NCI-H69 (cell line): ENCODE measurements at places on chromosomes 13 and 19.

- no peak for DNase-seq
Observed at GRCh38 chr13:38338089-38338488, 11.6 kb upstream of the UFM1 start.

DNA sequence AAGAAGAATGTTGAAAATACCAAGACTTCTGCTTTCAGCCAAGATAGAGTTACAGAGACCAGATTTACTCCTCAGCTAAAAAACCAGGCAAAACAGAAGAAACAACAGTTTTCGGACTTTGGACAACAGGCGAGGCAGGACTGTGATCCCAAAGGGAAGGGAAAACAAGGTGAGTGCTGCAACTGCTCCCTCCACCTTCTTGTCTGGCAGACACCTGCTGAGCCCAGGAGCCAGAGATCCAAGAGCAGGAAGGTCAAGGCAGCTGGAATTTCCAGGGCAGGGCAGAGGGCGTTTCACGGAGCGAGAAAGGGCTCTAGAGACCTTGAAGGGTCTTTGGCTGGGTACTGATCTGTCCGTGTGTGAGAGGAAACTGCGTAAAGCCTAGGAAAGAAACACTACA lies 32.9 kb upstream of the SLC7A9 start:
- no peak for DNase-seq

- DNase-seq, result no peak
Observed at GRCh38 chr13:112708560-112709240, 18.9 kb downstream of the ATP11A start.

DNA sequence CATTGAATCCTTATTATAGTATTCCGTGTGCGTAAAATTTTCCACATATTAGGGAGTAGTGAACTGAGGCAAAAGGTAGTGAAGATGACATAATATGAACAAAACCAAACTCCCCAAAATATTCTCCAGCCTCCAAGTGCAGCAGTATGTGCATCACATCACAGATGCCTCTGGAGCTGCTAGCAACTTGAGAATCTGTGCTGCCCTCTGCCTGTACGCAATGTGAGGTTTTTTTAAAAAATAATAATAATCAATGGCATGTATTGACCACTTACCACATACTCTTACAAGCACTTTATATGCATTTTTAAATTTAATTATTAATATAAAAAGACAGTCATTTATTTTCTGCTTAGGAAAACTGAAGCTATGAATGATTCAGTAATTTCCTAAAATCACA lies 583.0 kb upstream of the SPRY2 start:
- DNase-seq, result peak; percentile 18

DNA sequence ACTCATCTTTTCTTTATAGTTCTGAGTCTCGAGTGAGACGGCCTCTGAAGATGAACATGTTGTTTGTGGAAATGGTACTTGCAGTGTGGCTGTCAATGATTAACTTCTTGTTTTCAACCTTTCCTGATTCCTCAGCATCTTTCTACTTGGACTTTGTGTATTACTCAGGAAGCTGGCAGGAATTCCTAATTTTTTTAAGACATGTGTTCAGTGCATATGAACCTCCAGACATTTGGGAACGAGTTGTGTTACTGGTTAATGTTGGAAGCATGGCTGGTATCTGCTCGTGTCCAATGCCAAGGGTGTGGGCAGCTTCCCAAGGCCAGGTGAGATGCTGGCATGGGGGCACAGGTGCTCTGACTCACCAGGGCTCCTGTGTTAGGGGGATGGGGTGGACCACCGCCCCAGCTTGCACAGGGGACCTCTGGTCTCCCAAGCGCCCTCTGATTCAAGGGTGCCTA lies 61.1 kb upstream of the MCF2L start:
- no peak for DNase-seq

- DNase-seq, result no peak
Observed at GRCh38 chr13:36480726-36481427, 48.6 kb downstream of the CCNA1 start.

- DNase-seq, result no peak
Observed at GRCh38 chr19:48194844-48195830, 24.7 kb downstream of the ZSWIM9 start.

- peak; percentile 18 for DNase-seq
Observed at GRCh38 chr19:58054901-58055874, 3.9 kb upstream of the ZNF135 start.

- no peak for DNase-seq
Observed at GRCh38 chr13:76619631-76620030, 266.6 kb downstream of the KCTD12 start.

DNA sequence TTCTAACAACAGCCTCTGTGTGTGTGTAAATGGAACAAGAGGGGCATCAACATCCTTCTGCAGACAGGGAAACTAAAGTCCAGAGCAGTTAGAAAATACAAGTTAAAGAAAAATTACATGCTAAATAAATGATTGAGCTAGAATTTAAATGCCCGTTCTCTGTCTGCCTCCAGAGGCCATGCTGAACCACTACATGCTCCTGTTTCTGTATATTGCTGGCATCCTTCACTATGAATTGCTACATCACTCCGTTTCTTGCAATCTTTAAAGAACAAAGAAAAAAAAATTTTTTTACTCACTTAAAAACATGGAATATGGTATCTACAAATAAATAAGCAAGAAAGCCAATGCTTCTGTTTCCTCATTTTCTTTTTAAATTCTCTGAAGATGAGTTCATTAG lies 47.9 kb downstream of the DCT start:
- no peak for DNase-seq

GRCh38 chr13:48078251-48078656 lies 16.6 kb downstream of the MED4 start:
- DNase-seq, result peak; percentile 3

GRCh38 chr19:56119582-56119978 lies 1.5 kb downstream of the ZNF787 start:
- DNase-seq, result no peak

DNA sequence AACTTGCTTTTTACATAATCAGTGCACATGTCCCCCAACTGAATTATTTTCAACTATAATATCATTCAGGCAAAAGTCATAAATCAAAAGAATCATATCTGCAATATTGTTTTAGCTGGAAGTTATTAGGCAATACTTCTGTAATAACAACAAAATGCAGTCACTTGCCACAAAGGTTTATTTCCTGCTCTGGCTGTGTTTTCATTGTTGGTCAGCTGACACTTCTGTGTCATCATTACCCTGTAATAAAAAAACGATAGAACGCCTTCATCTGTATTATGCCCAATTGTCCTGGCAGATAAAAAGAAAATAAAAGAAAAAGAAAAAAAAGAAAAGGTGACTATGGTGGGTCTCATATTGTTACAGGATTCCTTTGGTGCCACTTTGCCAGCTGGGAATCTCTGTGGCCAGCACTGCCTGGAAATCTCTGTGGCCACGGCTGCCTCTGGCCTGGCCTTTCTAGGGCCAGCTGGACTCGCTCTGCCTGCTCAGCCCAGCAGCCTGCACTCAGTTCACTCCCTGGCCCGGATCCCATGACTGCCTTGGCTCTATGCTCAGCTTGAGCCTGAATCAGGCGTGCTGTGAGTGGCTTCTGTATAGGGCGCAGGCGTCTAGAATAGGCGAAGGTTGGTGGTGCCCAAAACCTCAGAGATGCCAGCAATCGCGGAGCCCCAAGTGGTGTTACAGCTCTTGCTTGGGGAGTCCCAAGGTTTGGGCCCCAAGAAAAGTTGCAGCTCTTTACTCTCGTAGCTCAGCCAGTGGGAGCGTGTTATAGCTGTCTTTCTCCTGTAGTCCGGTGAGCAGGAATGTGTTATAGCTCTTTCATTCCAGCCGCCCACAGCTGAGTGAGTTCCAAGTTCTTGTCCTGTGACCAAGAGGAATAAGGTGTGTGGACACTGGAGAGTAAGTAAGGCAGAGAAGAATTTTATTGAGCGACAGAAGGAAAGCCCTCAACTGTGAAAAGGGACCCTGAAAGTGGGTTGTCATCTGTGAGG lies 1227.1 kb downstream of the SLITRK1 start:
- no peak for DNase-seq

- DNase-seq, result no peak
Observed at GRCh38 chr19:18945297-18945696, 4.3 kb upstream of the HOMER3 start.

DNA sequence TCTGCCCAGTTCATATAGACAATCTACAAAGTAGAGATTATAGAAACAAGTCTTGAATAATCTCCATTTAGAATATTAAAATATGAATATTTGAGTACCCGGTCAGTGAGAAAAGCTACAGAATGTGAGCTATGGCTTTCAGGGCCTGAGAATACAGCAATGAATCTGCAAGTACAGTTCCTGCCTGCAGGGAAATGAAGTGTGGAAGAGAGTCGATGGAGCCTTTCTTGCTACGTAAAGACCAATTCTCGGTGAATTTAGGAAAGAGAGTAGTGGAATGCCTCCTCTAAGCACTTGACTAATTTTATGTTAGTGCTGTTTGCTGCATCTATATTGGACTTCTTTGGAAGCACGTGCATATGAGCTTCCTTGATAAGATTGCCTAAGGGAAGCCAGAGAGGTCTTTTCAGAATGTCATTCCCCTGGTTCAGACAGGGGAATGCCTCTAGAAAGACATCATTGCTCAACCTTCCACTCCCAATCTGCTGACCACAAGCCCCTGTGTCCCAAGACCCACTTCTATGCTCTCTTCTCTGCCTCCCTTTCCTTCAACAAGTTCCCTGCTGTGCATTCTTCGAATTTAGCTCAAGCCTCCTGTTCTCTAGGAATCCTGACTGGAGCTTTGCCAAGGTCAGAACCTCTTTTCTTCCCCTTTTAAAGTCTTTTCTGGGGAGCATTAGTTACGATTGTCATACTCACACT lies 41.9 kb downstream of the GPC6 start:
- peak; percentile 45 for DNase-seq

GRCh38 chr13:80497439-80497838 lies 156.5 kb upstream of the SPRY2 start:
- no peak for DNase-seq

GRCh38 chr13:36412736-36413135 lies 19.6 kb upstream of the CCNA1 start:
- no peak for DNase-seq

- peak; percentile 78 for DNase-seq
Observed at GRCh38 chr13:90545070-90545840, 802.2 kb upstream of the MIR17HG start.

DNA sequence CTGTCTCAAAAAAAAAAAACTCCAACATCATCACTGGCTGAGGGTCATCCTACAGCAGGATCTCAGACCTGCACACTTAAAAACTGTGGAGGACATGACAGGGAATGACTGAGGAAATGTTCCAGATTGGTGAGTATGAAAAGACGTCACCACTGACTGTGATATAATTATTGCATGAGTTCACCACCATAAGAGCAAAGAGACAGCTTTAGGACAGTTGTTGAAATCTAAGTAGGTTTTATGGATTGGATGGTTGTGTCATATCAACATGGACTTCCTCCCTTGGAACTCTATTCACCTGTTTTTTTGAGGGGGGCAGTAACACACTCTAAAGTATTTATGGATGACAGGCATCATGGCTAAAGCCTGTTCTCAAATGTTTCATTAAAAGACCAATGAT lies 31.5 kb downstream of the KLF12 start:
- DNase-seq, result no peak
